AG04450 (cell line): ENCODE measurements at places on chromosomes 2 and 18.

DNA sequence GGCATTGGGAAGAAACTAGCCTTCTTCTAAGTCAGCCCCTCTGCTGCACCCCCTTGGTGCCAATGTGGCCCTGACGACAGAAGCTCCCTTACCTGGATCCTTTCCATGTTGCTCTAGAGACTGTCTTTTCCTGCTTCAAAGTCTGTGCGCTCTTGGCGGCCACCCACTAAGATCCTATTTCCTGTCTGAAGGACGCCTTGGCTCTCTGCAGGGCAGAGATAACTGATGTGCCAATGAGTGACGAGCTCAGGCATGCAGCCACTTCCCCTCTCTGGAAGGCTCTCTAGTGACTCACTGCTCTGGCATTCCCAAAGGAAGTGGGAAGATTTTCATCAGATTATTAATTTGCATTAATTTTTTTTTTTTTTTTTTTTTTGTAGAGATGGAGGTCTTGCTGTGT lies 273.5 kb downstream of the CDH20 start:
- DNase-seq = peak; percentile 68

GRCh38 chr2:78353168-78353567 lies 672.3 kb upstream of the REG3G start:
- no peak for DNase-seq

GRCh38 chr2:19754907-19755306 lies 146.9 kb downstream of the TTC32 start:
- no peak for DNase-seq

DNA sequence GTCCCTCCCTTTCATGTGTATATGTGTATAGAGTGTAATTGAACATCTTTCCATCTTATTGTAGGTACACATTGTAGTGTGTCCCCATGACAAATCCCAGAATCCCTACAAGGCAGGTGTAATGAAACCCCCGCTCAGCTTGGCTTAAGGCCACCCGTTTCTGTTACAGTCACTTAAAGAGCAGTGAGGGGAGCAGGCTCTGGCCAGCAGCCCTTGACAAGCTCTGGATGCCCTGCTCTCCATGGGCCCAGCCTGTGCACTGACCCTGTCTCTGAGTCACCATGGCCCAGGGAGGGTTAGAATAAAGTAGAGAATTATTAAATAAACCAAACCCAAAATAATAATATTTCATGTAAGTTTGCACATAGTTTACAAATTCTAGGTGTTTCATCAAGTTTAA lies 17.2 kb upstream of the MAL start:
- no peak for DNase-seq

- DNase-seq = no peak
Observed at GRCh38 chr2:219595256-219595655, 2.4 kb upstream of the STK11IP start.

DNA sequence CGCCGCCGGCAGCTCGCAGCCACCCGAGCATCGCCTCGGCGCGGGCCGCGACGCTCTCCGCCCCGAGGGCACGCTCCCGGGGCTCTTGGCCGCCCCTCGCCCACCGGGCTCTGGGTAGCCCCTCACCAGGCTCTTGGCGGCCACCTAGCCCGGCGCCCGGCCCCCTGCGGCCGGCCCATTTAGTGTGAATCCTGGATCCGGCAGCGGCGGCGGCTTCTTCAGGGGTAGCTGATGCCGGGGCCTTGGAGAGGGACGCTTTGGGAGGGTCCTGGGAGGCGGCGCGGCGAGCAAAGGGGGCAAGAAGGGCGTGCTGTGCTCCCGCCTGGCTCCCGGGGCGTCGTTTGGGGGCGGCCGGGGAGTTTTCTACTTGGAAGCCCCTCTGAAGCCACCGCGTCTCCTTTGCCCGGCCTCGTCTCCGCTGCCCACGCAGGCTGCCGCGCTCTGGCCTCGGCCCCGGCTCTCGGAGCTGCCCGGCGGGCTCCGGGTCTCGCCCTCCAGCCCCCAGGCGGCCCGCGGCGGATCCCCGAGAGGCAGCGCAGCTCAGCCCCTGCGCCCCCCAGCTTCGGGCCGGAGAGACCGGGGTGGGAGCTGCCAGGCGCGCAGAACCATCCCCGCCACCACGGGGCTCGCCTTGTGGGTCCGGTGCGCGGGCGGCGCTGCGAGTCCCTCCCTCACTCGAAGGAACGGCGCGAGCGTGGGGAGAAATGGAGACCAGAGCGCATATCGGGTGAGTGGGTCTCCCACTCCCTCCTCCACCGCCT lies 509 bp downstream of the PIEZO2 start:
- DNase-seq = no peak

- DNase-seq = no peak
Observed at GRCh38 chr2:198961547-198961946, 496.2 kb downstream of the SATB2 start.

DNA sequence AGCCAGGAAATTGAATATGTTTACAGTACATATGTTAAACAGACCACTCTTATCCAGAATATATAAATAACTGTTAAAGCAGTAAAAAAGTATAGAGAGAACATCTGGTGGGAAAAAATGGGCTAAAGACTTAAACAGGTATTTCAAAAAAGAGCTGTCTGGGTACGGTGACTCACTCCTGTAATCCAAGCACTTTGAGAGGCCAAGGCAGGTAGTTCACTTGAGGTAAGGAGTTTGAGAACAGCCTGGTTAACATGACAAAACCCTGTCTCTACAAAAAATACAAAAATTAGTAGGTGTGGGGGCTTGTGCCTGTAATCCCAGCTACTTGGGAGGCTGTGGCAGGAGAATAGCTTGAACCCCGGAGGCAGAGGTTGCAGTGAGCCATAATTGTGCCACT lies 171.4 kb upstream of the FSIP2 start:
- DNase-seq = no peak
